ENCODE measurements at places on chromosomes 2 and 18.

- DNase-seq = no peak
Measured at GRCh38 chr18:21934766-21935015, 194.1 kb downstream of the MIB1 start.

DNA sequence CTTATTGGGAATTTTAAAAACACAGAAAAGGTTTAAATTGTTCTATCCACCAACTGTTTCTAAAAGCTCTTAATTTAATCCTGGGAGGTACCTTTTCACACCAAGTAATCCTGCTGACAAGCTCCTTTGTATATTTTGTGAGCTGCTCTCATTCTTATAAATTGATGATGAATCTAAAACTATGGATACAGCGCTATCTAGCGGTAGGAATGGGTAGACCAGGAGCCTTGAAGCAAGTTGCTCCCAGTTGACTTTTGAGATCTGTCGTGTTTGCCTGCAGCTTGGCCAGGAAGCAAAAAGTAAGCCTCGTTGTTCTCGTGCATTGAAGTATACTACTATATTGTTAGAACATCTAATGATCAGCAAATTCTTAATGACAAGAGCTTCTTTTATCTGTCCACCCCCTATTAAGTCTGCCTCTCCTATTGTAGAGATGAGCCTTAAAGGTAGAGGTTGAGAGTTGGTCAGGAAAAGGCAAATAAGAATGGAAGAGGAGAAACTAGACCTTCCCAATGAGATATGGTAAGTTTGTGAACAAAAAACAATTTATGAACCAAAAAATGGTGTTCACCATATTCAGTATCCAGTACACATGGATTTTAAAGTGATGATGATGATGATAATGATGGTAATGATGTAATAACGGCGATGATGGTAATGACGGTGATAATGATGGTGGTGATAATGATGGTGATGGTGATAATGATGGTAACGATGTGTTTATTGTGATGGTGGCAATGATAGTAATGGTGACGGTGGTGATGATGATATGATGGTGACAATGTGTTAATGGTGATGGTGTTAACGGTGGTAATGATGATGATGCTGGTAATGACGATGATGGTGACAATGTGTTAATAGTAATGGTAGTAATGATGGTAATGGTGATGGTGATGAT, 212.1 kb upstream of the NCKAP5 start:
- peak; percentile 94 for DNase-seq

GRCh38 chr2:144052083-144052482, 467.8 kb downstream of the ZEB2 start:
- no peak for DNase-seq

- DNase-seq = peak; percentile 86
Measured at GRCh38 chr2:238948765-238949641, 101.1 kb downstream of the TWIST2 start.

DNA sequence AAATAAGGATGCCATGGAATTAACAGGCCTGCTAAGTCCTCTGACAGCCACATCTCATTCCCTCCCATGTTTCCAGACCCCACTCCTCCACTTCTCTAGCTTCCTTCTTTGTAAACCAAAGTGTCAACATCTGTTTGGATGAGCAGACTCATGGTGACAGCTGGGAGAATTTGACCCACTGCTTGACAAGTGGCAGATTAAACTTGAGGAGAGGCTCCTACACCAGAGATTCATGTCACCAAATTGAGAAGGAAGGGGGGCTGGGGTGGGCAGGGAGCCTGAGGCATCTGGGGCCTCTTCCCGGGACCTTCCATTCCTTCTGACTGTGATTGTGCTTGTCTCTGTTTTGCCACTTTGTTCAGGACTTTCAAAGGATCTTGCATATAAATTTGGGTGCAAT, 41.0 kb upstream of the IGFBP5 start:
- DNase-seq = no peak

GRCh38 chr2:17791121-17791816, 25.0 kb upstream of the MSGN1 start:
- DNase-seq = no peak

GRCh38 chr2:68110102-68110501, 47.3 kb upstream of the C1D start:
- peak; percentile 12 for DNase-seq

- no peak for DNase-seq
Measured at GRCh38 chr2:49948091-49948490, 793.8 kb upstream of the FSHR start.

DNA sequence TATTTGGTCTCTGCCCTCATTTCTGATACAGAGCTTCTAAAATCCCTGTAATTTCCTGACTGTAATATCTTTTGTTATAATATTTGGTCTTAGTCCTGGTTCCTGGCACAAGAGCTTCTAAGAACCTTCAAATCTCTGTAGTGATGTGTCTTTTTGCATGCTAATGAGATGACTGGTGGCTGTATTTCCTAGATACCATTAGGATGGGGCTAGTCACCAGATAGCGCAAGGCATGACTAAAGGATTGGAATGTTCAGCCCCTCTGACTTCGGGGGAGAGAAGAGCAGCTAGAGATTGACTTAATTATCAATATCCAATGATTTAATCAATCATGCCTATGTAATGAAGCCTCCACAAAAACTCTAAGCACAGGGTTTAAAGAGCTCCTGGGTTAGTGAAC, 620.8 kb upstream of the ACVR2A start:
- DNase-seq = peak; percentile 25

DNA sequence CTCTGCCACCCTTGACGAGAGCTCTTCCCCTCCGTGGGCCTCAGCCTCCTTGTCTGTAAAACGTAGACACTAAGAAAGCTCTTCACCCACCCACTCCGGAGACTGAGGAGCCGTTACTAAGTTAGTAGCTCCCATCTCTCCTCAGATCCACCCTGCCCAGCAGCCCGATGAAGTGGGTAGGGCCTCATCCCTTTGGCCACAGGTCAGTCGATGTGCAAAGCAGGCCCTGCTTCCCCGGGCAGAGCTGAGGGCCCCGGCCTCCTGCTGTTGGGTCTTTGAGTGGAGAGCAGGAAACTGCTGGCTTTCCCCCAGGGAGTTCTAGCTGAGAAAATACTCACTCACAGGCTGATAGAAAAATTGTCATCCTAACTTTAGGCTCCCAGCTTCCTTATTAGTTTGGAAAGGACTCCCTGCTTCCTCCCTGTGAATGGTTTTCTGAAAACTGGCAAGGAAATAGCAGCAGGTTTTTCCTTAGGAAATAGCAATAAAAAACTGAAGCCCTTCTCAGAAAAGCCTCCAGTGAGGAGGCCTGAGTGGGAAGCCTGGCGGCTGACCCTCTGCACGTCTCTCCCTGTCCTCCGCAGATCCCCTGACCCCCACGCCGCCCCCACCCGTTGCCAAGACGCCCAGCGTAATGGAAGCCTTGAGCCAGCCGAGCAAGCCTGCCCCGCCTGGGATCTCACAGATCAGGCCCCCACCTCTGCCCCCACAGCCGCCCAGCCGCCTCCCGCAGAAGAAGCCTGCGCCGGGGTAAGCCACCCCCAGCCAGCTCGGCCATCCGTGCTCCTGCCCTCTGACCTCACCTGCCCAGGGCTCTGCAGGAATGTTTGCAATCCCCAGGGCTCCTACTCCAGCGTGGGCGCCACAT, 30.2 kb downstream of the ITGB1BP1 start:
- no peak for DNase-seq

- DNase-seq = no peak
Measured at GRCh38 chr18:79400591-79401381, 5.1 kb downstream of the NFATC1 start.

DNA sequence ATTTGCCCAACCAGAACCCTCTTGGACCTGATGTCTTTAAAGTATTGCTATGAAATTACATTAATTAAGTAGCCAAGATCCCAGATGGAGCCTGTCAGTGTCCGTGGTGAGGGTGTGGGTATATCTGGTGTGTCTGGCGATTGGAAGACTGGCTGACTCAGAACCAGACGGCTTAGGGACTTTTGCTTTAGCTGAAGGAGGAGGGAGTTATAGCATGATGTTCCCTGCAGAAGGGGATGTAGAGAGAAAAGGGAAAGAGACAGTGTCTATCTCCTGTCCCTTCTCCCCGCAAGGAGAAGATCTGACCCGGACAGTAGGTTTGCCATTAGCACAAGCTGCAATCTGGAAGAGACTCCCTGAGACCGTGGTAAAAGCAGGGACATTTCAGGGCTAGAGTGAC, 60.6 kb downstream of the POU3F3 start:
- DNase-seq = no peak

GRCh38 chr2:219466816-219467735, 31.6 kb upstream of the GMPPA start:
- DNase-seq = no peak

- DNase-seq = peak; percentile 48
Measured at GRCh38 chr2:138369856-138370255, 131.7 kb upstream of the SPOPL start.

- no peak for DNase-seq
Measured at GRCh38 chr18:58385472-58385871, 243.4 kb downstream of the ALPK2 start.

DNA sequence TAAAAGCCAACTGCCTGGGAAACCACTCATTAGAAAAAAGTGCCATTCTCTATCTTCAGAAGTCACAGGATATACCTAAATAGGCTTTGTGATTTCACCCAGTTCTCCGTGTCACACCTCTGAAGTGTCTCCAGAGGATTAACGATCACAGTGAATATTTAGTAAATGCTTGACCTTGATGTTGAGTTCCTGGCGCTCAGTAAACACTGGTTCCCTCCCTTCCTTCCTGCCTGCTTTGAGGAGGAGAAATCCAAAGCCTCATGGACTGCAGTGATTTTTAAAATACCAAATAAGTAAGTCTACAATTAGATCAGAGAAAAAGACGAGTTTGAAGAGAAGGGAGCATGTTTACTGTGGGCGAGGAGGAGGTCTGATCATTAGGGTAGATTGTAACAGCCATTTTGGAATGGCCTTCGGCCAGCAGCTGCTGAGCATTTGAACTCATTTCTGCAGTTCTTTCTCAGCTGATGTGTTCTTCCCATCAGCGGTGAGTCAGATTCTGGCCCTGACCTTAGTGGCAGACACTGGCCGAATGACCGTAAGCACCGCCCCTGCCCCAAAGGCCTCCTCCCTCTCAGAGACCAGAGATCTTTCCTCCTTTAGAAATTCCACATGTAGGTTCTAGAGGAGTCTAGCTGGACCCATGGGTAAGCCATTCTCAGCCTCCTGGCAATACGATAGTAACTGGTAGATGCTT, 62.1 kb upstream of the SLC16A14 start:
- DNase-seq = no peak

- no peak for DNase-seq
Measured at GRCh38 chr2:48824116-48824515, 68.6 kb upstream of the LHCGR start.

DNA sequence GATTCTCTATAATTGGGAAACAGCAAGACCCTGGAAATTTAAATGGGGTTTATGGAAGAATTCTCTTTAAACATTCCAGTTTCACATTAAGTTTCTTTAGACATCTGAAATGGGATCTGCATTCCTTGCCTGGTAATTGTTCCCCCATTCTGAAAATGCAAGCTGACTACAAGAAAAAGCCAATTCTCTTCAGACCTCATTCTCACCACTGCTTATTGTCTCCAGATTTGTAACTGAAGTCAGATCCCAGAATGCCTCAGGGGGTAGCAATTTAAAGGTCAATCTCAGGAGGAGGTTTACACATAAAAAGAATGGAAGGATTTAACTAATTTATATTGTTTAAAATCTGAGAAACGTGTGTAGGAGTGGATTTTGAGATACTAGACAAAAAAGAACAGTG, 41.2 kb downstream of the COL3A1 start:
- no peak for DNase-seq

DNA sequence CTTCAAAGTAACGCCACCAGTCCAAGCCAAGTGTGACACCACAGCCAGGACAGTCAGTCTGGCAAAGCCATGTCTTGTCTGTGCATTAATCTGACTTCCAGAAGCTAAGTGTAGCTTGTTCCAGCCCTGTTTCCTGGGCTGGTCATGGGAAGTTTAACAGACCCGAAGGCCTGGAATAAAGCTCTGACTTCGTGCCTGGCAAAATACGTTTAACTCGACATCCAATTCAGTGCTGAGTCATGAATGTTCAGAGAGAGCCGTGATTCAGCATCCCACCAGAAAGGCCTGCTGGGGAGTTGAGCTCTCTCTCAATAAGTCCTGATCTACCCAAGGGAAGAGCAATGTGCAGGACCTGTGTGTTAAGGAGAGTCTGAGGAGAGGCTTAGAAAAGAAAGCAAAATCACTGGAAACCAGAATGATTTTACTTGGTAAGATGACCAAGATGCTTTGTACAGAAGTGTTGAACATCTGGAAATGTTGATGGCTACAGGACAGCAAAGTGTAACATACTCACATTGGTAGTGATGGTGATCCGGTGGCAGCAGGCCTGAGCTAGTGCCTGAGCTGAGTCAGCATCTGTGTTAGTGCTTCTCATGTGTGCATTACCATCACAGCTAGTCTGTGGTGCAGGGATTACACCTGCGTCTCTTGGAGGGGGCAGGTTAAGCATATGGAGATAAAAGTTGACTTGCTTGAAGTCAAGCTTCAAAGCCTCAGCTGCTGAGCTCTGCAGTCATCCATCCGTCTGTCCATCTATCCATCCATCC, 743.7 kb upstream of the HS6ST1 start:
- DNase-seq = no peak

- DNase-seq = no peak
Measured at GRCh38 chr2:88871336-88871735, 179.9 kb downstream of the RPIA start.

DNA sequence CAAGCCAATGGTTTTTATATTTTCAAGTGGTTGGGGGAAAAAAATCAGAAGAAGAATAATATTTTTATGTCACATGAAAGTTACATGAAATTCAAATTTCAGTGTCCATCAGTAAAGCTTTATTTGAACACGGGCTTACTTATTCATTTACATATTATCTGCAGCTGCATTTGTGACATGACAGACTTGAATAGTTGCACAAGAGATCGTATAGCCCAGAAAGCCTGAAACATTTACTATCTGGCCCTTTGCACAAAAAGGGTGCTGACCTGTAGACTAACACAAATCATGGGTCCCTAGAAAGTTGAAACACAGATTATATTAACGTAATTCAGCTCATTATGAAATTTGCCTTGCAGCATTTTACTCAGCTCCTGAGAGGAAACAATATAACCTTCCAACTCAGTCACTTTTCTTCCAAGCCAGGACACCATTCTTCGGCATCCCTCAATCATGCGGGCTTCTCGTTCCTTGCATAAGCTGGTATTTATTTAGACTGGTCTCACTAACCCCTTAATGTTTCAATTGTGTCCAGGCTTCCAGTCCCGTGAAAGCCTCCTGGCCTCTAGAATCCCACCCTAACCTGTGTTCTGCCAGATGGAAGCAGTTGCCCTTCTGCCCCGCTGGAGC, 402.7 kb downstream of the SETBP1 start:
- DNase-seq = no peak

DNA sequence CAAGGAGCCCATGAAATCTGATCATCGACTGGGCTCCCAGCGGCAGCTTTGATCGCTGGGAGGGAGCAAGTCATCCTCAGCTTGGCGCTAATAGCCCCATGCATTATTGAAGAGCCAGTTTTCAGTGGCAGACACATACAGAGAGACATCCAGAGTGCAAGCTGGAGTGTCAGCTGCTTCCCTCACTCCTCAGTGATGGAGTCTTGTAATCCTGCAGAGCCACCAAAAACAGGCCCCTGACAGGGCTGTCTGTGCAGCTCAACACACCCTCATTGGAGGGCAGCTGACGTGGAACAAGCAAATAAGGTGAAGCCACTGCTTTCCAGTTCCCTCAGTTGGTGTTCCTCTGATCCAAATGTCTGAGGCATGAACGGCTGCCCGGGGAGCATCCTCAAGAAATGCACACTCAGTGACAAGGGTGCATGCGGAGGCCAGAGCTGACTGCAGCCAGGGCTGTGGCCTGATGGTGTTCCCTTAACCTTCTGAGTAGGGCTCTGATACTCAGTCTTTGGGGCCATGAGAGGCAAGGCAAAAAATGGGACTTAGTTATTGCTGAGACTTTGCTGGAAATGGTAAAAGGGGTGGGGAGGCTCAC, 97.4 kb downstream of the RHOB start:
- DNase-seq = no peak
